Activated CD4-positive, alpha-beta memory T cell treated with anti-CD3 and anti-CD28 coated beads for 36 hours (primary cell): ENCODE measurements at places on chromosomes 4 and X. TPM values are rescaled to one million over a fixed set of nuclear protein-coding genes. Genes with fewer than 3 reads are reported as not detected.

SORCS2 gene
- total RNA-seq: 0.07 TPM

- DNase-seq: no peak
These were observed 69.2 kb downstream of the HEPH start for GRCh38 chrX:66233209-66233608.

APELA gene
- not detected for total RNA-seq

ARHGAP6 gene
- total RNA-seq: not detected

DNA sequence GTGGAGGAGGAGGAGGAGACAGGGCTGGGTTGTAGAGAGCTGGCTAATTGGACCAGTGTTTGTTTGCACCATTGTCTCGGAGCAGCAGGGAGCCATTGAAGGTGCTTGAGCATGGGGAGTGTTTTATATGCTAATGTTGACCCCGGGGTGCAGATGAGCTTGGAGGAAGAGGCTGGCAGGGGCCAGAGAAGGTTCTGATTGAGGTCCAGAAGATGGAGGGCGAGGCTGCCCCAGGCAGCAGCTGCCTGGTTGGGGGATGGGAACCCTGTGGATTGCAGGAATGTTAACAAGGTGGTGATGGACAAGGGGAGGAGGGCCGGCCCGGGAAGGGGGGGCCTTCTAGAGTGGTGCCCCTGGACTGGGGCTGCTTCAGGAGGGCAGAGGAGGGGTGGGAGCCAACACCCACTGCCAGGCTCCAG lies 18.0 kb downstream of the DOK7 start:
- no peak for DNase-seq
